Type B pancreatic cell (in vitro differentiated cells): ENCODE measurements at places on chromosomes 7 and 10. TPM values are rescaled to one million over a fixed set of nuclear protein-coding genes. Genes with fewer than 3 reads are reported as not detected.

GRCh38 chr10:93573051-93573909, 6.8 kb downstream of the FFAR4 start:
- no peak for DNase-seq

DNA sequence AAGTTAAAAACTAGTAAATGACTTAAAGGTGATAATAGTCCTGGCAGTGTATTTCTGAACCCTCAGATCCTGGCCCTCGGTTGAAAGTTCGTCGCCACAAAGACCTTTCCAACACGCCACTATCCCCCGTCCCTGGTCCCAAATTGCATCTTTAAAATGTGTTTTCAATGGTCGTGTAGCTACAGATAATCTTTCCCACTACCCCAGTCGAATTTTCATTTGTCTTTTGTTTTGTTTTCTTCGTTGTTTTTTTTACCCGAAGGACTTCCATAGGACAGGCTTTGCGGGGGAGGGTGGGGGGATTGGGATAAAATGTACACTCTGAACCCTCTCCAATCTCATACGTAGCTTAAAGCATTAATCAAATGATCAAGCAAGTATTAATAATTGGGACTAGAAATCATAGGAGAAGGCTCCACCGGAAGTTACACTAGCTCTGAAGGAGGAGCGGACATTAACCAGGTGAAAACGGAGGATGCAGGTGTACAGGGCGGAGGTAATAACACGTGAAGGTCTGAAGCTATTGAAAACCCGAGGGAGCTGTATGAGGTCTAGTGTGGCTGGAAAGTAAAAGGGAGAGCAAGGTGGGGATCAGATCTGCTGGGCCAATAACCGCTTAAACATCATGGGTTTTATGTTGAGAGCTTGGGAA, 32.8 kb upstream of the PHF14 start:
- DNase-seq: no peak

GRCh38 chr7:70017357-70017756, 419.1 kb downstream of the AUTS2 start:
- DNase-seq: no peak

DNA sequence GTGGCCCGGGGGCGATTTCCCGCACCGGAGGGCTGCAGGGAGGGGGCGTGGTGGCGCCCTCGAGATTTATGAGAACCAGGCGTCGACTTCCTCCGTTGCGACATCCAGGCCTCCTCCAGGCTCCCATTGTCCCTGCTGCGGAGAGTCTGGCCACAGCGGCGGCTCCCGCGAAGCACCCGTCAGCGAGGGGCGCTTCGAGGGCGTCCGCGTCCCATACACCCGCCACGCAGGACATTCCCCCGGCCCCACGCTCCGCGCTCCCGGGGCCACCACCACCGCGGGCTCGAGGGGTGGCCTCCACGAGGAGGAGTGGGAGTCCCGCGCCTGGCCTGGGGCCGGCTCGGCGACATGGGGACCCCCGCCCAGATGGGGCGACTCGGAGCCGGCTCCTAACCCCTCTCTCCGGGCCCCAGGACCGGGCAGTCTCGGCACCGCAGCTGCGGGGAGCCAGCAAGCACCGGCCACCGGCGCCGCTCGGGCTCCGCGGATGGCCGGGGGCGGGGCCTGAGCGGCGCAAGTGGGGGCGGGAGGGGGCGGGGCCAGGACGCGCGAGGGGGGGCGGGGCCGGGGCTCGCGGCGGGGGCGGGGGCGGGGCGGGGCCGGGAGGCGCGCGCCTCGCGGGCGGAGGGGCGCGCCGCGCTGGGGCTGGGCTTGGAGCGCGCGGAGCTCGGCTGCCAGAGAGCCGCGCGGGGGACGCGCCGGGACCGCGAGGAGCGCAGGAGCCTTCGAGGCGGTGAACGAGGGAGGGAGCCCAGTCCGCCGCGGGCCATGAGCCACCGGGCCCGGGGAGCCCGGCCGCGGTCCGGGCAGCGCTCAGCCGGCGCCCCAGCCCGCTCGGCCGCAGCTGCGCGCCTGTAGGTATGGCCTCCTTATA, at the start of gene SH2B2:
TSS of gene SH2B2 (plus strand) at position 632 of the 874 bp plus-strand sequence. CDS start 13,683 bp downstream, outside the sequence.
- DNase-seq: peak; percentile 81

DNA sequence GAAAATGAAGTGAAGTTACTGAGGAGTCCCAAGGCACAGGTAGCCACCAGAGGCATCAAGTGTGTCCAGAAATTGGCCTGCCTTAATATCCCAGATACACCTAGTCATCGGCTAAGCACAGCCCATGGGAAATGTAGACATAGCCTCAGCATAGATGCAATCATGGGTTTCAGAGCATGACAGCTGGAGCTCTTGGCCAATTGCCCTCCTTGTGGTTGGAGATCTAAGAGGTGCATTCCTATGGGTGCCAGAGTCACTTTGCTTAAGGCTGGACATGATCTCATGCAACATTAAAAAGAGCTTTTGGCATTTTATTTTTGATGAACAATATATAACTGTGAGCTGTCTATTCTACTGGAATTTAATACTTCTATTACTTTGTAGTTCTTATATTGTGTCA, 758.0 kb upstream of the LRRTM3 start:
- no peak for DNase-seq

- no peak for DNase-seq
These were observed 1.7 kb downstream of the ZNF777 start for GRCh38 chr7:149459201-149459539.

COL28A1 gene
- total RNA-seq: 0.76 and 3.3 TPM in 2 replicates

PIP gene
- not detected in 2 replicates for total RNA-seq
